ENCODE measurements at places on chromosomes 16 and 17.

GRCh38 chr17:64983708-64984107, 64.4 kb upstream of the LRRC37A3 start:
- DNase-seq = no peak

- no peak for DNase-seq
These were observed 539 bp upstream of the KRTAP4-8 start for GRCh38 chr17:41098481-41098880.

DNA sequence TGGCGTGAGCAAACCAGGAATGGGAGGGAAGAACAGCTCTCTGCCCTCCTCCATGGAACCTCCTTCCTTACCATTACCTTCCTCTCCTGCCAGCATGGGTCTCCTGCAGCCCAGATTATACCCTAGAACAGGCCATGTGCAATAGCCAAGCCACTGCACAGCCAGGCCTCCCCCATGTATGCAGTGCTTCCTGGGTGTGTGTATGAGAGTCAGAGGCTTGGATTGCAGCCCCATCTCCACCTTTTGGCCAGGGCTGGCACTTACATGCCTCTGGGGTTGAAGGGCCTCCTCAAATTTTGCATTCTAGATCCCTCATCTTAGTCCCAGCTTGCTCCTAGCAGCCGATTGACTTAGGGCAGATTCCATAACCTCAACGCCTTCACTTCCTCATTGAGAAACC, 133.7 kb downstream of the GSG1L start:
- DNase-seq = no peak

DNA sequence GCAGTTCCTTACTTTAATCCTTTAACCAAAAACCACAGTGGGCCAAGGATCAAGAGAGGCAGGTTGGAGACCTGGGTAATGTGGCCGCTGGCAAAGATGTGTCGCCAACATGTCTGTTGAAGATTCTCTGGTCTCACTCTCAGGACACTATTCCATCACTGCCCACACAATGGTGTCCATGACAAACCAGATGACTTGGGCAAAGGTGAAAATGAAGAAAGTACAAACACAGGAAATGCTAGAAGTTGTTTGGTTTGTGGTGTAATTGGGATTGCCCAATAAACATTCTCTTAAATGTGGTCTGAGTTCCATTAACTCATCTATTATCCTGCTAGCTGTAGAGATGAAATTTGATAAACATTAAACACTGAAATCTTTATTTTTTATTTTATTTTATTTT, 43.3 kb downstream of the SALL1 start:
- no peak for DNase-seq

GRCh38 chr17:44935116-44935515, 12.5 kb downstream of the KIF18B start:
- DNase-seq = no peak

DNA sequence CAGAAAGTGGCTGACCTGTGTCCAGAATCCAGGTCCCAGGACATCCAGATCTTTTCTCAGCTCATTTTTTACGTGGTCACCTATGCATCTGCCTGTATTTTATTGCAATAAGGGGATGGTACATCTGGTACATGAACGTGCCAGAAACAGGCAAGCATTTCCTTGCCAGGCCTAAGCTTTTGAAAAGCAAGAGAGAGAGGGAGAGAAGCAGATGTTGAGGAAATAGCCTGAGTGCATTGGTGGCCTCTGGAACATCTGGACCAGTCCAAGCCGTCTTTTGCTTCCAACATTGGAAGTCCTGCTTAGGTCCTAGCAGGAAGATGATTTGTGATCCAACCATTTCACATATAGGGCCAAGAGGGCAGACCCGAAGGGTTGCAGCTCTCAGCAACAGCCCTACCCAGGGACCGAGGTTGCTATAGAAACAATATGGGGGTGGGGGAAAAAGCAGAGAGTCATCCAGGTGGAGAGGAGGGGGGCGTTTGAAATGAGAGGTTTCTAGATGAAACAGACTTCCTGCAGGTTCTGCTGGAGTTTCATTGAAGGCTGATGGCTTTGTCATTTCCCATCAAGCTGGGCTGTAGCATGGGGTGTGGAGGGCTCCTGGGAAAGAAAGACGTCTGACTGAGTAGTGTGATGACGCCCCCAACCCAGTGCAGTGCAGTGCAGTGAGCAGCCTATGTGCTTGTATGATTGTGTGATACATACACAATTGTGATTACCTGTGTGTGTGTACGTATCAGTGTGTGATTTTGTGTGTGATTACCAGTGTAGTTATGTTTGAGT, 61.6 kb downstream of the SHISA6 start:
- no peak for DNase-seq

DNA sequence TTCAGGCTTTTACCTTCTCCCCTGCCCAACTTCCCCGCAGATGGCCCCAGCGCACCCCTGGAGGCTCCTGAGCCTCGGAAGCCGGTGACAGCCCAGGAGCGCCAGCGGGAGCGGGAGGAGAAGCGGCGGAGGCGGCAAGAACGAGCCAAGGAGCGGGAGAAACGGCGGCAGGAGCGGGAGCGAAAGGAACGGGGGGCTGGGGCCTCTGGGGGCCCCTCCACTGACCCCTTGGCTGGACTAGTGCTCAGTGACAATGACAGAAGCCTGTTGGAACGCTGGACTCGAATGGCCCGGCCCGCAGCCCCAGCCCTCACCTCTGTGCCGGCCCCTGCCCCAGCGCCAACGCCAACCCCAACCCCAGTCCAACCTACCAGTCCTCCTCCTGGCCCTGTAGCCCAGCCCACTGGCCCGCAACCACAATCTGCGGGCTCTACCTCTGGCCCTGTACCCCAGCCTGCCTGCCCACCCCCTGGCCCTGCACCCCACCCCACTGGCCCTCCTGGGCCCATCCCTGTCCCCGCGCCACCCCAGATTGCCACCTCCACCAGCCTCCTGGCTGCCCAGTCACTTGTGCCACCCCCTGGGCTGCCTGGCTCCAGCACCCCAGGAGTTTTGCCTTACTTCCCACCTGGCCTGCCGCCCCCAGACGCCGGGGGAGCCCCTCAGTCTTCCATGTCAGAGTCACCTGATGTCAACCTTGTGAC, 3.6 kb downstream of the MAPK7 start:
- DNase-seq = no peak

- no peak for DNase-seq
These were observed 2046.8 kb downstream of the TP53TG3F start for GRCh38 chr16:35506018-35506897.

DNA sequence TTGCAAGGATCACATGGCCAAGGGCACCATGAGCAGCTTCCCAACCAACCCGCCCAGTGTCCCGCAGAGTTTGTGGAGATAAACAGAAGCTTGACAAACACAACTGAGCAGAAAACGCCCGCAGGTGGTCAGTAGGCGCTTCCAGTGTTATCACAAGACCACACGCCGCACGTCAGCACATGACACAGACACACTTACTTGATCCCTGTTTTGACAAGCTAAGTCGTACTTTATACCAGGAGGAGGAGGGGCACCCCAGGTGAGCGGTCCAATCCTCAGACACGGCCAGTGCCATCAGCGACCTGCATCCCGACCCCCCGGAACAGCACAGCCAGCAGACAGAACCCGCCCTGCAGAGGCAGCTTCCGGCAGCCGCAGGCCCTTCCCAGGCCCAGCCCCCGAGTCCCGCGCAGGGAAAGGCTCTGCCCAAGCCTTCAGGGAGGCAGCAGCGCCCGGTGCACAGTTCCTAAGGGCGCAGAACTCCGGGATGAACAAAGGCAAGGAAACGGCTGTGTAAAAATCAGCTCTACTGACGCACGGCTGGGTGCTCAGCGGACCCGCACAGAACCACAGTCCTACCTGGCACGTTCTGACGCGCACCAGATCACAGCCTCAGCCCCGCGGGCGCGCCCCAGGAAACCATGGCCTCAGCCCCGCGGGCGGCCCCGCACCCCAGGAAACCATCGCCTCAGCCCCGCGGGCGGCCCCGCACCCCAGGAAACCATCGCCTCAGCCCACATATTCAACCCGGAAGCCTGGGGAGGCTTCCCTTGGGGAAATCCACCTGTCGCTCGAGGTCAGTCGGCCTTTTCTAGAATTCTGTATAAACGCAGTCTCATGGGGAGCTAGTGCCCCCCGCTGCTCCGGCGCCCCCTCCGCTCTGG, 27.8 kb downstream of the AXIN1 start:
- DNase-seq = no peak

- DNase-seq = no peak
These were observed 20.3 kb upstream of the CALB2 start for GRCh38 chr16:71338193-71338592.

GRCh38 chr17:39174920-39175694, 9.1 kb upstream of the ARL5C start:
- peak; percentile 15 for DNase-seq

DNA sequence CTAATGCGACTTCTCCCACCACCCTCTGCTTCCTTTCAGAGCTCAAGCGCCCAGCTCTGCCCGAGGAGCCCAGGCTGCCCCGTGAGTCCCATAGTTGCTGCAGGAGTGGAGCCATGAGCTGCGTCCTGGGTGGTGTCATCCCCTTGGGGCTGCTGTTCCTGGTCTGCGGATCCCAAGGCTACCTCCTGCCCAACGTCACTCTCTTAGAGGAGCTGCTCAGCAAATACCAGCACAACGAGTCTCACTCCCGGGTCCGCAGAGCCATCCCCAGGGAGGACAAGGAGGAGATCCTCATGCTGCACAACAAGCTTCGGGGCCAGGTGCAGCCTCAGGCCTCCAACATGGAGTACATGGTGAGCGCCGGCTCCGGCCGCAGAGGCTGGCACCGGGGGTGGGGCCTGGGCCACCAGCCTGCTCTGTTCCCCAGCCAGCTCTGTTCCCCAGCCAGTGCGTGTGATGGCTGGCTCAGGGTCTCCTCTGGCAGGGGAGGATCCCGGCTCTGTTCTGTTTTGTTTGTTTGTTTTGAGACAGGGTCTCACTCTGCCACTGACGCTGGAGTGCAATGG, 18.7 kb downstream of the CRISPLD2 start:
- DNase-seq = no peak

- DNase-seq = no peak
These were observed 157.0 kb downstream of the CPPED1 start for GRCh38 chr16:12646490-12647274.

- no peak for DNase-seq
These were observed 13.7 kb downstream of the SMARCE1 start for GRCh38 chr17:40633871-40634270.

GRCh38 chr17:28689011-28689410, 22.7 kb downstream of the PROCA1 start:
- no peak for DNase-seq

GRCh38 chr16:48478393-48478792, 93.2 kb upstream of the SIAH1 start:
- DNase-seq = no peak

DNA sequence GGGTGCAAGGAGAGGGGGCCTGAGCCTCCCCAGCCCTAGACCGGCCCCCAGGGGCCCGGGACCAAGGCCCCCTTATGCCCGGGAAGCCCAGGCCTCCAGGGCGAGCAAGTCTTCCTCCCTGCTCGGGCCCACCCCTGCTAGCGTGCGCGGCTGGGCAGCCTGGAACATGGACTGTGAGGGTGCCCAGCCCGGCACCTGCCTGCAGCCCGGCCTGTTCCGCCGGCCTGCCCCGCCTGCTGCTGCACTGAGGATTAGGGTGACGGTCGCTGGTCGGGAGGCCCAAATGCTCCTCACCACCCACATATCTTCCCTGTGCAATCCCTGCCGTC, 6.0 kb downstream of the HS3ST6 start:
- DNase-seq = no peak

- DNase-seq = no peak
These were observed 50.6 kb downstream of the RAB11FIP3 start for GRCh38 chr16:476039-476438.

- DNase-seq = no peak
These were observed 19.5 kb downstream of the TNFRSF13B start for GRCh38 chr17:16952401-16952800.

DNA sequence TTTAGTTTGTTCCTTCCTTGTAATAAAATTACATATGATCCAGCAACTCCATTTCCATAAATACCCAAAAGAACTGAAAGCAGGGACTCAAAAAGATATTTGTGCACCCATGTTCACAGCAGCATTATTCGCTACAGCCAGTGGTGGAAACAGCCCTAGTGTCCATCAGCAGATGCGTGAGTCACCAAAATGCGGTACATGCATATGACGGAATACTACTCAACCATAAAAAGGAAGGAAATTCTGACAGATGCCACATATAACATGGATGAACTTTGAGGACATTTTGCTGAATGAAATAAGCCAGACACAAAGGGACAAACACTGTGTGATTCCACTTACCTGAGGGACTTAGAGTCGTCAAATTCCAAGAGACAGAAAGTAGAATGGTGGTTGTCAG, 9.1 kb upstream of the SLC47A2 start:
- DNase-seq = no peak

DNA sequence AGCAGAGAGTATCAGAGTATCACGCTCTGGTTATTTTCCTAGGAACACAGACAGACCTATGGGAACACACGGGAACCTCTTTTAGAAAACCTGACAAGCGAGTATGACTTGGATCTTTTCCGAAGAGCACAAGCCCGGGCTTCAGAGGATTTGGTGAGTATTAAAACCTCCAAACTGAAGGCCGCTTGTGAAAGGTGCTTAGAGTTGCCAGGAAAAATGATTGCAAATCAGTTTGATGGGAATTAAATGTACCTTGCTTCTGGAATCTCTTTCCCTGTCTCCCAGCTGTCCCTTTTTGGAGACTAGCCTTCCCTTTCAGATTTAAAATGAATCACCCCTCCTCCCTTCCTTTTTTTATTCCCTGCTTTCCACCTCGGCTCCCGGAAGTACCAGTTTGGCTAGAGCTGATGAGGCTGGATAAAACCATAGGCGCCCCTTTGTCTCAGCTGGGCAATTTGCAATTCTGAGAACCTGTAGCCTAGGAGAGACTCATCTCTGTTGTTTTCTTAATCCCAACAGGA, 27.3 kb downstream of the KAT7 start:
- DNase-seq = no peak

- no peak for DNase-seq
These were observed 124.7 kb downstream of the BCAS3 start for GRCh38 chr17:60802377-60802776.

DNA sequence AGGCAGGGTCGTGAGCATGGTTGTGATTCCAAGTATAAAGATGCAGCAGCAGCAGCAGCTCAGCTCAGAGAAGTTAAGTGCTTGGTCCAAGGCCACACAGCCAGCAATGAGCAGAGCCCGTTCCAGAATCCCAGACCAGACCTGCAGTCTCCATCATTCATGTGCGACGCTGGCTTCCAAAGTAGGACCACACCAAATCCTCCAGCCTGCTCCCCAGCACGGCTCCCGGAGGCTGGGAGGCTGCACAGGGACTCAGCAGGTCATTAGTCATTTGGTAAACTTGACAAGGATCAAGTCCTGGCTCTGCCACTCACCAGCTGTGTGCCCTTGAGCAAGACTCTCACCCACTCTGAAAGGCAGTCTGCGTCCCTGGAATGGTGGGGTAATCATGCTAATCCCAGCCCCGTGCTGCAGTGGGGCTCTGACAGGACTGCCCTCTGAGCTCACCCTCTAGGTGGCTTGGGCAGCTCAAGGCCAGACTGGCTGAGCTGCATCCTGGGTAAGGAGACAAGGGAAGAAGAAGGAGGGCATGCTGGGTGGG, 95.1 kb upstream of the TMEM132E start:
- no peak for DNase-seq

All from DMS79 treated with DMSO at 0.1 percent for 48 hours (cell line).